ENCODE measurements at places on chromosomes 3 and 15.

DNA sequence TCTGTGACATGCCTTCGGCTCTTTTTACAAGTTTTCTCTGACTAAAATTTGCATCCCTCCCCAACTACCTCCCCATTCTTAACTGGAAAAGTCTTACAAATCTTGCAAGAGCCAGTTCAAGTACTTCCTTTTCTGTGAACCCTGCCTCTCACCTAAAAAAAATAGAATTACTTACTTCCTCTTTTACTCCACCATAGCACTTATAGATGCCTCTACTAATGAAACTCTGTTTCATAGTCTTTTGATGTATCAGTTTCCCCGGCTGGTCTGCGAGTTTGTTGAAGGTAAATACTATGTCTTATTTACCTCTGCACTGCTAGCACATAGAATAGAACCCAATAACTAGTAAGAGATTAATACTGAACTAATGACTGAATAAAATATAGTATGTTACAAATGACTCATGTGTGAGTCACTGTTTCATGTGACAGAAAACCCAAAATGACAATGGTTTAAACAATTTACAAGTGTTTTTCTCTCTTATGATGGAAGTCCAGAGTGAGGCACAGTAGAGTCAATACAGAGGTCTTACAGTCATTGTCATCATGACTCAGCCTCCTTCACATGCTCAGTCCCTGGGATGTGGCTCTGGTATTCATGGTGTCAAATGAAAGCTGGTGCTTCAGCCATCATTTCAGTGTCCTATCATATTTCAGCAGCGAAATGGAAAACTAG, 393.5 kb downstream of the RSL24D1 start:
- no peak for DNase-seq

- DNase-seq: no peak
Observed at GRCh38 chr15:67592245-67592644, 49.7 kb downstream of the MAP2K5 start.

DNA sequence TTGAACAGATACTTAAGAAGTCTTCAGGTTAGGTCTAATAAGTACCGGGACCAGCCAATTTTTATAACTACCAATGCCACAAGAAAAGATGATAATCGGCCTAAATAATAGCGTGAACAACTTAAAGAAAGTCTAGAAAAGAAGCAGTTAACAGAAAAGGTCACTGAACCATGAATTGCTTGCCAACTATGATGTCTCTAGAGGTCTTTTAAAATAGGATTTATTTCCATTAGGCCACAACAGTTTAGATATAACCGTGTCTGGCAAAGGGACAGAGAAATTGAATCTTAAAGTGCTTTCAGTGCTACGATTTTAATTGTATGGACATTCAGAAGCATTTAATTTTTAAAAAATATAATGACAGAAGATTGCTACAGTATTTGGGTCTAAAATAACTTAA, 1070.4 kb downstream of the ROBO1 start:
- no peak for DNase-seq

DNA sequence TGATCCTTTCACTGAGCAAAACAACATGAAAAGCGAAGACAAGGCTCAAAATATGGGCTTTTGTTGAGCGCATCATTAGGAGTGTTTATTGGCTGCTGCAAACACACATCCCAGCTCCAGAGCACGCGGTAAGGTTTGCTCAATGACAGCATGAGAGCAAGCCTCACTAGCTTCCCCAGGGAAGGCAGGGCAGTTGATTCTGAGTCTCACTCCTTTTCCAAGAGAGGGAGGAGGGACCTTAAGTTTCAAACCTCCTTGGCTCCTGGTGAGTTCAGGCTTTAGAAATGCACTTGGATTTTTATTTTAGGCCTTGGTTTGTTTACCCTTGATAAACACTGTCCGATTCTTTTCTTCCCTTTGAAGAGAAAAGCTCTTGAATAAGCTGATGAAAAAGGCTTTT, 69.1 kb upstream of the CACNA2D3 start:
- no peak for DNase-seq

DNA sequence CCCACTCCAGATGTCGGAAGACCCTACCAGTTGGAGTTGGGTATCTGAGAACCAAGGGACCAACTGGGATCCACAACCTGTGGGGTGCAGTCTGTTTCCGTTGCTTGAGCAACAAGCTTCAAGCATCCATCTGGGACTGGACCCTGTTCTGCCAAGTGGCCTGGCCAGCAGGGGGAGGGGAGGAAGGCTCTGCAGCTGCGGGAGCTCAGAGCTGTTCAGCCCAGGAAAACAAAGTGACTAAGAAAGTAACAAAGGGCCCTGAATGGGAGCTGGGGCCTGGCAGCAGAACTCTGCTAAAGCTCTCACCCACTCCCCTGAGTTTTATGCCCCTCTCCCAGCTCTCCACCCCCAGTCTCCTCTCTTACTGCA, 2.7 kb downstream of the TYRO3 start:
- DNase-seq: no peak

GRCh38 chr15:64001148-64001547, 45.1 kb downstream of the DAPK2 start:
- DNase-seq: no peak

DNA sequence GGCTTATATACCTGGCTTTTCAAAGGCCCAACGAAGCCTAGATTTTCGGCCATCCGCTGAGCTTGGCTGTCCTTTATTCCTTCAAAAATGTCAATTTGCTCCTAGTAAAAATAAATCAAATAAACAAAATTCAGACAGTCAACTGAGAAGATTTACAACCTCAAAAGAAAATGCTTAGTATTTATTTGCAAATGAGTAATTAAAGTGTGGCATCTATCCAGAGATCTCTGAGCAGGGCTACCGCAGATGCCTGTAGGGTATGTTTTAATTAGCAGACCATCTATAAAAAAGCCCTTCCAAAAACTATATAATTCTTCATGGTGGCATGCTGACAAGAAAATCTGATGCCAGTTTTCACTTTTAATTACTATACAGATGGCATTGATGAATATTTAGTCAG, 136.2 kb downstream of the SUCLG2 start:
- no peak for DNase-seq

DNA sequence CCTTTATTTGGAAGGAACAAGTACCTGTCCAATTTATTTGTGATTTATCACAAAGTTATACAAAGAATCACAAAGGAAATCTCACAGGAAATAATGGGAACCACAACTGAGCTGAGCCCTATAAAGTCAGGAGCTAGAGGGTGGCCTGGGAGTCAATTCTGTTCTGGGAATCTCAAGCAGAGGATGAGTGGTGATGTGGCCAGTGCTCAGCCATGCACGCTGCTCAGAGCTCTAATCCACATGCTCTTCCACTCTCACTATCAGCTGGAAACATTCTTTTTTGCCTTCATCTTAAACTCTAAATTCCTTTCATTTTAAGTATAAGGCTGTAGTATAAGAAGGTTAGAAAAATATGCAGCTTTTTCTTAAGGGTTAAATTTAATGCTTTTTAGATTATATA, 36.6 kb downstream of the UACA start:
- no peak for DNase-seq

- DNase-seq: no peak
Observed at GRCh38 chr15:51766341-51766740, 14.9 kb downstream of the TMOD2 start.

DNA sequence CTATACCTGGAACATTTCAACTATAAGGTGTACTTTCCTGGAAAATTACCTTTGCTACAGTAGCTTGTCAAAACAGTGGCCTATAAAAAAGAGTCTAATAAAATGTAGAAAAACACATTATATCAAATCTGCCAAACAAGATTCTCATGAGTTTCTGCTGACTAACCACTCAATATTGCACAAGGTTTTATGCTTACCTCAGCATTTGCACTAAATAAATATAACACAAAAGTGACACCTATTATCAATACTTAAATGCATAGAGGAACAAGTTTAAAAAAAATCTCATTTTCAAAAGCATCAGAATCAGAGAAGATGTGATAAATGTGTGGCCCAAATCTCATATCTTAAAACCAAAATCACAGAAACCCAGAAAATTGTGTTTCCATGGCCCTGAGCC, 281.4 kb downstream of the RSL24D1 start:
- DNase-seq: no peak

DNA sequence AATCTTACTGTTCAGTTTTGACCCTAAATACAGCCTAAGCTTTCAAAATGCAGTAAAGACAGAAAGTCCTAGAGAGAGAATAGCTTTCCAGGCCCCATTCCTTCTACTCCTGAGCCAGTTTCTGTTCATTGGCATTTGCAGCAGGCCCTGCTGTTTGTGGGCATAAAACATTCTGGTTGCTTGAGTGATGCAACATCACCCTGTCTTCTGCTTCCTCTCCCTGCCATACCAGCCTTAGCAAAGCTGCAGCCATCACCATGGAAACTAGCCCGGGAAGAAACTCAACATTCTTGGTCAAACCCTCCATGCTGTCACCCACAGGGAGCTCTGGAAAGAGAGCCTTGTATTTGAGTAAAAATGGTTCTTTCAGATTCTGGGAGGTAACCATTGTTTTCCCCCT, 325.7 kb downstream of the MAGI1 start:
- no peak for DNase-seq

DNA sequence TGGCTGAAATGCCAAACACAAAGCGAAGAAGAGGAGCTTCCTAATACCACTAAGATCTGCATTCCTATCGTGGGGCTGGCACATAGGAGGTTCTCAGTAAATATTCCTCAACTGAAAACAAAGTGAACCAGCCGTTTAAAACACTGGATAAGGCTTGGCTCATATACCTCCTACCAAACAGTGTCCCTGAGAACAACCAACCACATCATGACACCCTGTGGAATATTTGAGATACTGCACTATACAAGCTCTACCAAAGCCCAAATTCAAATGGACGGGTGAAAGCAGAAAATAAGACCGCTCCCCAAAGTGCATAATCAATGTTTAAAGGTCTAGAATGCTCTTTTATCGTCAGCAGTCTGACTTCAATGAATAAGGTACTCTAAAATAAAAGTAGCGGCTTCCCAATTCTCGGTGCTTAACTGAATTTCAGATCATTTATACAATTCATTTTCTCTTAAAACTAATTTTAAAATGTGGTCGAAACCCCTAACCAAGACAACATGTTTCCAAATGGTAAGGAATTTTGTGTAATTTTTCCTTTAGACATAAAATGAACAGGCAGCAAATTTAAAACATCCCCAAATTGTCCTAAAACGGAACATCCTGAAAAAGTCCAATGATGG, 425.8 kb downstream of the ERC2 start:
- peak; percentile 1 for DNase-seq

GRCh38 chr15:48324949-48325348, 6.3 kb upstream of the DUT start:
- DNase-seq: peak; percentile 78

DNA sequence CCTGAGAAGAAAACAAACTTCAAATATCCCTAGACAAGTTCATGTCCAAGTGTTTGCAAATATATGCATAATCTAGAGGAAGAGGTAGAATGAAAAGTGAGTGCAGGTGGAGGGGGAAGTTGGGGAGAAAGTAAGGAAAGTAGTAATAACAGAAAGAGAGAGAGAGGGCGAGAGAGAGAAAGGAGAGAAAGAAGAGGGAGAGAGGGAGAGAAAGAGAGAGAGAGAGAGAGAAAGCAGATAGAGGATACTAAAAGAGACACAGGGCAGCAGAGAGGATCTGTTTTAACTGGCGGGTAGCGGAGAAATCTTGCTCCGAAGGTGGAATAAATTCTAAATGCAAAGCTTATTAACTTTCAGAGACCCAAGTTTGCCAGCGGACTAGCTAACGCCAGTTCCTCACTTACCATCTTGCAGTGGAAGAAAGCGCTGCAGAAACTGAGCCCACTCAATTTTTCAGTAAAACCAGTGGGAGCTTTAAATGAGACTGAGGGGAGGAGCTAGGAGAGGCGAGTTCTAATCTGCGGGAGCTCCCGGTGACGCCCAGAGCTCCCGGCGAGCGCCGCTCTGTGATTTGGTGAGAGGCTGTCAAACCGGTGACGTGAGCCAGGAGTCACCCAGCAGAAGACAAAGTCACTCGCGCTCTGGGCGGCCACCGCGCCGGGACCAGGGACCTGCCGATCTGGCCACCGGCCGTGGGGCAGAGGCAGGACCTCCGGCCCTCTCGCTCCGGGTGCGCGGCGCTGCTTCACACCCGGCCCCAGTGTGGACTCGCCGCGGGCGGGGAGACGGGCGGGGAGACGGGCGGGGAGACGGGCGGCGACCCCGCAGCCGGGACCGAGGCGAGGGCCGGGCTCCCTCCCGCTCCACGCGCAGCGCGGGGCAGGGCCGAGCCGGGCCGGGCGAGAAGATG, at the start of gene GMNC:
Gene GMNC (minus strand): TSS at position 486 of the 910 bp plus-strand sequence. CDS start 79 bp downstream, at position 407.
- DNase-seq: no peak

- no peak for DNase-seq
Observed at GRCh38 chr3:195895861-195896360, 12.4 kb downstream of the TNK2 start.

DNA sequence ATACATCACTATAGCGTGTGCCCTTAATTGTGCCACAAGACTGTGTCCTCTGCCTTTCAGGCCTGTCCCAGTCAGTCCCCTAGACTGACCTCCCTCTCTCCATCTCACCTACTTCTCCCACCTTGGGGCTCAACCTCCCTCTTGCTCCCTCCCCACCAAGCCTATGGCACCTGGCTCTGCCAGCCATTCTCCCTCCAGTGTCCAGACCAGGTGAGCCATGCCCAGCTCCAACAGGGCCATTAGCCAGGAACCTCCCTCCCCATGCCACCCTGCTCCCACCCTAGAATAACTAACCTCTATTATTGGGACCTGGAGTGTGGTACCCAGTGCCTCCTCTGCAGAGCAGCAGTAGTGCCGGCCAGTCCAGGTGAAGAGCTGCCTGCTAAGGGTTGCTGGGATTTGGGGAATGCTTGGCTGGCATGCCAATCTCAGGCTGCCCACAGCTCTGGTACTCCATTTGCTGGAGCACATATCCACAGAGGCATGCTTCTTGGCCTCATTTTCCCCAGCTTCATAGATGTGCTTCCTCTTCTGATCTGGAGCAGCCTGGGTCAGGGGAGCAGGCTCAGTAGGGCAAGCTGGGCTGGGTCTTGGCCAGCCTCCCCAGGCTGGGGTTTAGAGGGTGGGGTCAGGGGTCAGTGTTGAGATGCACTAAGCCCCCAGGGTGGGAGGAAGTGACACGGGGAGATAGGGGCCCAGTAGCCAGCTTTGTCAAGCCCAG, 38.8 kb downstream of the SAXO2 start:
- DNase-seq: no peak

DNA sequence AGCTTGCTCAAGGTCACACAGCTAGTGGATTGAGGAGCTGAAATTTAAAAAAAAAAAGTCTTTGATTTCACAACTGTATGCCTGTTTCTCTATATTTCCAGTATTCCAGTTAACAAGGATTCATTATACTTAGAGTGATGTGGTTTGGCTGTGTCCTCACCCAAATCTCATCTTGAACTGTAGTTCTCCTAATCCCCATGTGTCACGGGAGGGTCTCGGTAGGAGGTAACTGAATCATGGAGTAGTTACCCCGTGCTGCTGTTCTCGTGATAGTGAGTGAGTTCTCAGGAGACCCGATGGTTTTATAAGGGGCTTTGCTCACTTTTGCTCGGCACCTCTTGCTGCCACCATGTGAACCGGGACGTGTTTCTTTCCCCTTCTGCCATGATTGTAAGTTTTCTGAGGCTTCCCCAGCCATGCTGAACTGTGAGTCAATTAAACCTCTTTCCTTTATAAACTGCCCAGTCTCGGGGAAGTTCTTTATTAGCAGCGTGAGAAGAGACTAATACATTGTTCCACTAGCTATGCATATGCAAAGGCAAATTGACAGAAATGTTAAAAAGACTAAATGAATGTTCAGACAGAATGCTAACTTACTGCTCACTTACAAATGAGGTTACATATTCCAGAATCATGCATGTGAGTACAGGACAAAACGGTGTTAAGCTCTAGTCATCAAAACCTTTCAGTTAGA, 1101.9 kb downstream of the ROBO1 start:
- no peak for DNase-seq

GRCh38 chr3:50340448-50341329, at the start of gene RASSF1:
RASSF1 (minus strand) TSS chr3:50340836; CDS start chr3:50340805, 31 bp downstream.
- no peak for DNase-seq

GRCh38 chr3:192899540-192899982, 18.1 kb downstream of the MB21D2 start:
- DNase-seq: no peak

- DNase-seq: no peak
Observed at GRCh38 chr15:98009971-98010370, 49.5 kb downstream of the ARRDC4 start.
